ENCODE measurements at places on chromosomes 13 and 19.

DNA sequence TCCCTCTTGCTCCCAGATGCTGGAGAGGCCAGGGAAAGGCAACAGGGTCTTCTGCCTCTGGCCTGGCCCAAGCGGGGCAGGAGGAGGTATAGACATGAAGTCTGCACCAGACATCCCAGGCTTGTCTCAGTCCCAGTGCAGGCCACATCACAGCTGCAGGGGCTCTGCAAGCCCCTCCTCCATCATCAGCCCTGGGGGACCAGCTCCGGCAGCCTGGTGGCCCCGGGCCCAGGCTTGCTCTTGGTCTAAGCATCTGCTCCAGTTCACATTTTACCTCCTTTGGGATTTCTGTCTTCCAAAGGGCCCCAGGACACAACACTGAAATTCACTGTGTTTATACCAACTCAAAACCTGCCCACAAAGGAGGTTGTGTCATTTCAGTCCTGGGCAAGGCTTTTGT is 359.4 kb downstream of the ZNF536 start:
- no peak for DNase-seq

DNA sequence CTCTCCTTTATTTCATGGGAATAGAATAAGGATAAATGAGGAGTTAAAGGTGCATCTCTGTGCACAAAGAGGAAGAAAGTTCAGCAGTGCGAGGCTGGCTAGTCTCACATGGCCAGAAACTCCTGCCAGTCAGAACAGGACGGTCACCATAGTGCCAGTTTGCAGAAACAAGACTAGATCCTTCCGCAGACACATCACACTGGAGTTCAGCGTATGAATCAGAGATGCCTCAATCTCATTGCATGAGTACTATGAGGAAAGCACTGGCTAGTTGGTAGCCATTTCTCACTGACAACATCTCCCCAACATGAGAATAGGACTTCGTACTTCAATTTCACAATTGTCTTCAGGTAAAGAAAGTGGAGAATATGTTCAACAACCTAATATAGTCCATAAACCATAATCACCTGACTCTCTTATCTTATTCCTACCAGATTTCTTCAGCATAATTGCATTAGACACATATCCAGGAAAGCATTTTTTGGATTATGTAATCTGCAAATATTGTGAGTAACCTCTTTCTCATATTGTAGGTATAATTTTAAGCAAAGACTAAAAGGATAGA is 34.9 kb downstream of the RXFP2 start:
- DNase-seq: no peak

DNA sequence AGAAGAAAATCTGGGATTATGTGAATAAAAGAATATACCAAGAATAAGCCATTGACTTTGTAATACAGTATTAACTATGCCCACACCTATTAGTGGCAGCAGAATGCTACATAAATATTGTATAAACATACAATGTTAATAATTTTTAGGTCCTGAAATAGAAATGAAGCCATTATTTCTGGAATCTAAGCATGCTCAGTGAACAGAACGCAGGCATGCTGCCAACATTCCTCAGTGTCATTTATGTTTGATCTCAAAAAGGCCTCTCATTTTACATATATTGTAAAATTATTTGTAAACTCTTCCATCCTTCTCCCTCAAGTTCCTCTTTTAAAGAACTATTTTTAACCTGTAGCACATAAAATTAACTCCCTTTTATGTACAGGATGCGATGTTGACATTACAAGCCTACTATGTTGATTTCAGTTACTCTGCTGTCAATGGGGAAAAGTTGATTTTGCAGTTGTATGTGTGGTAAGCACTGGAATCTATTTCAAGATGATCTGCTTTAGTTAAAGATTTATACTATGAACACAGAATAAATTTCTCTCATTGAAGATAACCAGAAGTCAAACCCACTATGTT is 118.8 kb downstream of the VWA8 start:
- no peak for DNase-seq

GRCh38 chr13:97240788-97241734 is 18.9 kb downstream of the MBNL2 start:
- DNase-seq: no peak

DNA sequence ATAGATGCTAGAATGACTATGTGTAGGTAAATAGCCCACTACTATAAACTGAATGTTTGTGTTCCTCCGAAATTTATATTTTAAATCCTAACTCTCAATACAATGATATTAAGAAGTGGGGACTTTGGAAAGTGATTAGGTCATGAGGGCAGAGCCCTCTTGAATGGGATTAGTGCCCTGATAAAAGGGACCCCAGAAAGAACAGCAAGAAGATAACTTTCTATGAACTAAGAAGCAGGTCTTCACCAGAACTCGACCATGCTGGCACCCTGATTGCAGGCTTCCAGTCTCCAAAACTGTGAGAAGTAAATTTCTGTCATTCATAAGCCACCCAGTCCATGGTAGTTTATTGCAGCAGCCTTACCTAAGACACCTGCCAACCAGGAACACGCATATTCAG is 33.9 kb downstream of the OXGR1 start:
- DNase-seq: no peak

GRCh38 chr13:25683056-25683455 is 311.3 kb downstream of the ATP8A2 start:
- DNase-seq: no peak

DNA sequence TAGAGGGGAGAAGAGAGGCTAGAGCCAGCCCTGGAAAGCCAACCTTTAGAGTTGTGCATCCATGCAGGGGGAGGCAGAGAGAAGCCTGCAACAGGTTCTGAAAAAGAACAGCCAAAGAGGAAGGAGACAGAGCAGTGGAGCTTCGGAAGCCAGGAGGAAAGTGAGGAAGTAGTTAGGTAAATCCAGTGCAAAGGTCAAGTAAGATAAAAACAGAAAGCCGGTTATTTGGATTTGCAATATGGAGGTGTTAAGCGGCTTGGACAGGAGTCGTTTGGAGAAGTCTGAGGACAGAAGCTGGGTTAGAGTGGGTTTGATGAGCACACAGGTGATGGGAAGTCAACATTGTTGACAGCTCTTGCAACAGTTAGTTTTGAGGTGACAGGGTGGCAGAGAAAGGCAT is 53.5 kb upstream of the FLT1 start:
- no peak for DNase-seq

GRCh38 chr13:49292742-49293486 is 45.2 kb downstream of the CDADC1 start:
- DNase-seq: no peak

GRCh38 chr19:53091413-53092254 is 11.6 kb downstream of the ZNF160 start:
- no peak for DNase-seq

DNA sequence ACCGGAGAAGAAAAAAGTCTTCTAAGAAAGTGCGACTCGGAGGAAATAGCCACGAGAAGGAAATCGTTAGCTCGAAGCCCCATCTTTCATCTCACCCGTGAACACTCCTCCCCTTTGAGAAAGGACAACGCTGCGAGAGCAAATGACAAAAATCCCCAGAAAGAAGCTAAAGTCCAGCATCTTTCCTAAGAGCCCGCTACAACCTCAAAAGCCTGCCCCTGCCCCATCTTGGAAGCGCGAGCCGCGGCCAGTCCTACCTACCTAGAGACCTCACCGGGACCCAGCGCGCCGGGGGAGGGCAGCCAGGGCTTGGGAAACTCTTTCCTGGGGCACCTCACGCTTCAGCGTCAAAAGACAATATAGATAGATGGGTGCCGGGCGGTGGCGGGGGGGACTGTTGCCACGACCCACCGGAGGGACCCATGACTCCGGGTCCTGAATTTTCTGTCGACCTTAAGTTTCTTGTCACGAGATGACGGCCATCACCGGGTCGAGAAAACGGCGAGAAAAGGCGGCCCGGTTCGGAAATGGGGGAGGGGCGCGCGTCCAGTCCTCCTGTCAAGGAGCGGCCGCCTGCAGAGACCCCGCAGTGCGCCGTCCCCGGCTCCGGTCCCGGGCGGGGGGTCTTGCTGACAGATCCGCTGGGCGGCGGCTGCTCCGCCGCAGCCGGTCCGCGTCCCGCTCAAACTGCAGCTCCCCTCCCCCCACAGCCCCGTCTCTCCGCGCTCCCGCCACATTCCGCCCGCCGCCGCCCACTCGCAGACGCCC is 65.9 kb downstream of the KCNRG start:
- DNase-seq: no peak

- no peak for DNase-seq
Observed at GRCh38 chr13:104422668-104423067, 1356.5 kb upstream of the SLC10A2 start.

DNA sequence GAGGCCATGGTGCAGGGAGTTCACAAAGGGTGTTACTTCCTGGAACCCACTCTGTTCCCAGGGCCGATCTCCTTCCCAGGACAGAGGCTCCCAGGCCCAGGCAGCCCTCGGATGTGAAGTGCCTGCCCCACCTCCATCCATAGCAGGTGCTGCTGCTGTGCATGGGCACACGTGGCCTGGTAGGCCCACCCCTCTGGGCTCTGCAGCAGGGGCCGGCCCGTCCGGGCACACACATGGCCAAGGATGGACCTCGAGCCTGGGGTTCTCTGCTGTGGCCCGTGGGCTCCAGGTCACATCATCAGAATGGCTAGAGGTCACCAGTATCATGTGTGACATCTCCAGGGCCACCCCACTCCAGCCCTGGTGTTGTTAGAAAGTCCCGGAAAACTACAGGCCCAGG is 71.8 kb downstream of the GADD45B start:
- no peak for DNase-seq

DNA sequence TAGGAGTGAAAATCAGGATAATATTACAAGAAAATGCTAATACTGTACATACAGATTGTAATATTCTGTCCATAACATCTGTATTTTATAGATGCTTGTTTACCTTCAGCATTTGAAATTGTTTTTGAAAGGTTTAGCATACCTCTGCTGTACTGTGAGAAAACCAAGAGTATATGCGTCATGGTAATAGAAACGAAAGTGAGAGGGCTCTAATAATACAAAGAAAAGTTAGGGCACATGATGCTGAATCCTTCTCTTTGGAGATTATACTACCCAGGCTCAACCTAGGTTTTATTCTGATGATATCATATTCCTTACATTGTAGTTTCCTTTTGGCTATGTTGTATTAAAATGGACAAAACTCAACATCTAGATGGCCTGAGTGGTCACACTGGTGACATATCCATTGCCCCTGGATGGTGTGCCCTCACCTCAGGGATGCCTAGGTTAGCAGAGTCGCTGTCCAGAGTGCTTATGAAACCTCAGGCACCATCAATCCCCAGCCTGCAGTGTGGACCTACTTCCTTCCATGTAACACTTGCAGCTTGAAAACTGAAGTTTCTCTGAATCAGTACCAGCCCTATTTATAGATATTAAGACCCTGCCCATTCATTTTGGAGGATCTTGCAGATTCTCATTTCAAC is 253.7 kb downstream of the KCTD12 start:
- no peak for DNase-seq

DNA sequence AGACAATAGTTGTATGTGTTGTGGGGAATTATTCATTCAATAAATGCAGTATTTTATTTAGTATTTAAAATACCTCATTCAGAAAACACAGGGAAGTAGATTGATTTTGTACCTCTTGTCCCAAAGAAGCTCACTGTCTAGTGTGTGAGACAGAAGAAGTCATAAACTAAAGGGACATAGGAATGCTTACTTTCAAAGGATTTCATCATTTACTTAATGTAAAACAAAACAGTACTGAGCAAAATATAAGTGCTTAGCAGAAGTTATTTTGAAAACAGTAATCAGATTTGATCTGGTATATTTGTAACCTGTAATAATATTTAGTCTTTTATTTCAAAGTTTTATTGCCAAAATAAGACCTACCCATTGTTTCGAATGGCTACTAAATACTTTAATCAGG is 117.9 kb downstream of the TDRD3 start:
- no peak for DNase-seq

GRCh38 chr13:98504371-98504963 is 72.4 kb downstream of the STK24 start:
- DNase-seq: no peak

- DNase-seq: no peak
Observed at GRCh38 chr13:42363941-42364612, 92.1 kb downstream of the AKAP11 start.

DNA sequence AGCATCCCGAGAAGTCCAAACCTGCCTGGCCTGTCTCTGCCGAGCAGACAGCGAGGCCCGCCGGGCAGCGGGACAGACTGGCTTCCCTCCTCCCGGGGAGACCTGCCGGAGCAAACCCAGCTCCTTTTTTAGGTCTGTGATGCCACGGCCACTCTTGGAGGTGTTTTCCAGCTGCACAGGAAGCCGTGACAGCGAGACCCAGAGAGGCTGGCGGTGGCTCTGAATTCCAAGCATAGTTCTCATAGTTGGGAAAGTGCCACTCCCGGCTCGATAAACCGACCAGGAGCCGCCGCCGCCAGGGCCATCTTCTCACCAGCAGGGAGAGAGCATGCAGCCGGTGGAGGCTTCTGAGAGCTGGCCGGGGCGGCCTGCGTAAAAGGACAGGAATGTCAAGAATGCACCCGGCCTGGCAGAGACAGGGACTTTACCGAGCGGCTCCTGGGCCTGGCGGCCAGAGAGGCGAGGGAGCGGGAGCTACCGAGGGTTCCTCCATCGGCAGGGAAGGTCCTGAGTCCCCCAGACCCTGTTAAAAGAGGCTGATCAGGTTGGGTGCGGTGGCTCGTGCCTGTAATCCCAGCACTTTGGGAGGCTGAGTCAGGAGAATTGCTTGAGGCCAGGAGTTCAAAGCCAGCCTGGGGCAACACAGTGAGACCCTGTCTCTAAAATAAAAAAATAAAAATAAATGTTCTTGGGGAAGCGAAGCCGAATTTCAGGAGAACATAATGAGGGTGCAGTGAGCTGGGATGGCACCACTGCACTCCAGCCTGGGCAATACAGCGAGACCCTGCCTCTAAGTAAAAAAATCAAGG is 64.9 kb downstream of the GADD45B start:
- DNase-seq: no peak

GRCh38 chr19:50300051-50300450 is 29.1 kb downstream of the KCNC3 start:
- no peak for DNase-seq

DNA sequence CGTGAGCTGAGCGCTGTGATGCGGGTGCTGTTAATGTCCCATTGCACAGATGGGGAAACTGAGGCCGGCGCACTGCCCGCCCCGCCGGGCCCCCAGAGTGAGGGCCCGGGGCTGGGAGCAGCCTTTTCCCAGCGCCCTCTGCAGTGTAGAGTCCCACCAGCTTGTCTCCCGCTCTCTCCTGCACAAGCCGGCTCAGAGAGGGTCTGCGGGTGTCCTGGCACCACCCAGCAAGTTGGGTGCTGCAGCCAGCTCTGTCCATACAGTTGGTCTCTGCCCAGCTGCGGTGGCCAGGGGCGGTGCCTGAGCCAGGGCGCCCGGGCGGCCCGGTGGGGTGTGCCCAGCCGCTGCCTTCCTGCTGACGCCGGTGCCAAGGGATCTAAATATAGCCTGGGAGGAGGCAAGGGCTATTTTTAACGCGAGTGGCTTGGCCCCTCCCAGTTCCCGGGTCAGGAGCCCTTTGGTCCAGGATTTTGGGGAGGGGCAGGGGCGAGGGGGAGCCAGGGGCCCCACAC is 19.3 kb downstream of the GADD45B start:
- no peak for DNase-seq

GRCh38 chr19:35363001-35363590 is 4.8 kb downstream of the FFAR3 start:
- no peak for DNase-seq

DNA sequence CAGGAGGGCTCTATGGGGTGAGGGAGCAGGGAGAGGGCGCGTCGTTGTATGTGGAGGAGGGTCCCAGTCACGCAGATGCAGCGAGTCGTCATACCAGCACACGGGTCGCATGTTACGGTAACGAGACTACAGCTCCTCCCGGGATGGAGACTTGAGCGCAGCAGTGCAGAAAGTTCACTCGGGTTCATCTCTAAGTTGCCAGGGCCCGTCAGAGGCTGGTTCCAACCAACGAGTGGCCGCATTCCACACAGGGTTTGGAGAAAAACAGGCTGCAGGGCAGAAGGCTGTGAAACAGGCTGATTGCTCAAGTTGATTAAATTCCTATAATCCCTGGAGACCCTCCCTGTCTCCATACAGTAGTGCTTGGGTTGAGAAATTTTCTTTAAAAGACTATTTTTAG is 21.9 kb upstream of the TTYH1 start:
- DNase-seq: no peak

All from cerebellar nuclear complex (tissue), 1 donor.